Activated CD4-positive, alpha-beta T cell treated with anti-CD3 and anti-CD28 coated beads, Interleukin-2, amount 50 U/mL, for 24 hours (primary cell): ENCODE measurements at places on chromosomes 3 and 15.

DNA sequence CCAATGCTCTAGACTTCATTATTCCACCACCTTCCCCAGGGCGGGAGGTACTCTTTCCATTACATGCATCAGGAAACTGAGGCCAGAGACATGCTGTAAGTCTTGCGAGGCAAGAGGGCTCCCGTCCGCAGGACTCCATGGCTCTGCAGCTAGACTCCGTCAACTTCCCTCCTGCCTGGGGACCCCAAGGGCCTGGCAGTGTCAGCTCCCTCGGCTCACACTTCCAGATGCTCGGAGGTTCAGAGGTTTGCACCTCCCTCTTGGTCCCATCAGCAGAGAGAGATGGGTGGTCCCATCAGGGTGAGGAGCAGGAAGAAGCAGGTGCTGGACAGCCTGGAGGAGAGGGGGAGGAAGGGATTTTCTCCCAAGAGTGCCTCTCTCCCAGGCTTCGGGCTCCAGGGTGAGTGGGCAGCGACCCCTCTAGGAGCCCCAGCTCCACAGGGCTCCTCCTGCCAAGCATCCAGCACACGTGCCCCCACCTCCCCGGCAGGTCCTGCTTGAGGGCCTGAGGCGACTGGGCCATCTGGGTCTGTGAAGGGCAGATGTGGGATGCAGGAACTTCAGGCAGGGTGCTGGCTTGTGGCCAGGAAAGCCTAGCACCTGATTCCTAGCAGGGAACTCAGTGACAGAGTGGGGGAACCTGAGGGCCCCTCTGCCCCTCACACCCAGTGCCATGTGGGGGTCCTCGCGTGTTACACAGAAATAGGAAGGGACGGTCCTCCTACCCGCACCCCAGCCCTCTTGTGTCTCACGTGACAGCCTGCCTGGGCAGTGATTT lies 9.3 kb downstream of the PAK6 start:
- no peak for DNase-seq

DNA sequence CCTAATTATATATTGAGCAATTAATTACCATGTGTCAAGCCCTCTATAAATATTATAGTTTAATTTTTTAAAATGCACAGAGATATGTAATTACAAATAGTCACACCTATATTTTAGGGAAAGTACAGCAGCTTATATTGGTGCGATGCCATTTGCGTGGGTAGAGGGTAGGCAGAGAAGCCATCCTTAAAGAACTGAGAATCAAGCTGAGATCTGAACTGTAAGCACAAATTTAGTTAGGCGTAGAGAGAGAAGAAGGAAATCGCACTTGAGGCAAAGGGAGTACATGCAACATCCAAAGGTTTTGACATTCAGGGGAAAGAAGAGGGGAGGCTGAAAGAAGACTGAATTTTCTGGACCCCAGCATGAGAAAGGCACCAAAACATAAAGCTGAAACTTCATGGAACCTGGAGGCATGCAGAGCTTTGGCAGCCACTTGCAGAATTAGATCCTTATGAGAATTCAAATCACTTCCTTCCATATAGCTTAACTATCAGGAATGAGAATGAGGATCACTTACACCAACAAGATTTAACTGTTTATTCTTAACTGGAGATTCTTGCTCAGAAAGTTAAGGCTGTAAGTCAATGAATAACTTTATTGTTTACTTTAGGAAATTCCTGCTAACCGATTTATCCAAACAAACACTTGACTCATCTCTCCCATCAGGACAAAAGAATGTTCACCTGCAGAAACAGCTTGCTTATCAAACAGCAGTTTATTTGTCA lies 114.3 kb downstream of the TGFBR2 start:
- DNase-seq: no peak

DNA sequence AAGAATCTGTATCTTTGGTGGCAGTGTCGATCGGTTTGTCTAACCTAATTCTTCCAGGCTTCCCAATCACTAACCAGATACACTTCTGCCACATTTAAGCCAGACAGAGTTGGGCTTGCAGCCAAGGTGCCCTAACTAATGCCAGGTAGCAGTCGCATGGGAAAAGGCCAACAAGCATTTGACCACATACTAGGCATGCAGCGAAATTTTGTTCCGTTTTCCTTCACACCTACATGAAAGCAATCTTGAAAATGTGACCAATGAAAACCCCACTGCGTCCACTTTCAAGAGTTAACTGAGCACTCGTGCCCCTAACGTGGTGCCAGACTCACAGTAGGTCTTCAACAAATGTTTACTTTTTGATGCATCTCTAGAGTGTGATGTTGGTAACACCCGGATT lies 192.2 kb upstream of the TPM1 start:
- no peak for DNase-seq

GRCh38 chr3:184176377-184177330 lies 2.0 kb downstream of the AP2M1 start:
- no peak for DNase-seq

DNA sequence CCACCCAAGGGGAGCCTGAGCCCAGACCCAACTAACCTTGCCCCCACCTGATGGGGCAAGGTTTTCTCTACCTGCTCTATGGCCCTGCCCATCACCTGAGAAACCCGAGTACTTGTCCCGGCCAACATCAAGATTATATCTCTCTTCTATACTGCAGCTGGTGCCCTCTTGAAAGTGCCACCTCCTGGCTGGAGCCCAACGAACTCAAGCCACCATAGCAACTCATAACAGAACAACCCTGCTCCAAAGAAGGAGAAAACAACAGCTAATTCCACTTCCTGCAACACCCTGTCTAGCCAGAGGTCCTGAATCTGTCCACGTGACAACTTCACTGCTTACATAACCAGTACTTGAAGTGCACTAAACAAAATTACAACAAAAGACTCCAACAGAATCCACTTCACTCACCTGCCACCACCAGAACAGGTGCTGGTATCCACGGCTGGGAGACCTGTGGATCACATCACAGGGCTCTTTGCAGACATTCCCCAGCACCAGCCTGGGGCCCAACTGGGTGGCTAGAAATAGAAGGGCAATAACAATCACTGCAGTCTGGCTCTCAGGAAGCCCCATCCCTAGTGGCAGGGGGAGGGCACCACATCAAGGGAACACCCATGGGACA lies 49.2 kb downstream of the PIERCE2 start:
- DNase-seq: no peak

DNA sequence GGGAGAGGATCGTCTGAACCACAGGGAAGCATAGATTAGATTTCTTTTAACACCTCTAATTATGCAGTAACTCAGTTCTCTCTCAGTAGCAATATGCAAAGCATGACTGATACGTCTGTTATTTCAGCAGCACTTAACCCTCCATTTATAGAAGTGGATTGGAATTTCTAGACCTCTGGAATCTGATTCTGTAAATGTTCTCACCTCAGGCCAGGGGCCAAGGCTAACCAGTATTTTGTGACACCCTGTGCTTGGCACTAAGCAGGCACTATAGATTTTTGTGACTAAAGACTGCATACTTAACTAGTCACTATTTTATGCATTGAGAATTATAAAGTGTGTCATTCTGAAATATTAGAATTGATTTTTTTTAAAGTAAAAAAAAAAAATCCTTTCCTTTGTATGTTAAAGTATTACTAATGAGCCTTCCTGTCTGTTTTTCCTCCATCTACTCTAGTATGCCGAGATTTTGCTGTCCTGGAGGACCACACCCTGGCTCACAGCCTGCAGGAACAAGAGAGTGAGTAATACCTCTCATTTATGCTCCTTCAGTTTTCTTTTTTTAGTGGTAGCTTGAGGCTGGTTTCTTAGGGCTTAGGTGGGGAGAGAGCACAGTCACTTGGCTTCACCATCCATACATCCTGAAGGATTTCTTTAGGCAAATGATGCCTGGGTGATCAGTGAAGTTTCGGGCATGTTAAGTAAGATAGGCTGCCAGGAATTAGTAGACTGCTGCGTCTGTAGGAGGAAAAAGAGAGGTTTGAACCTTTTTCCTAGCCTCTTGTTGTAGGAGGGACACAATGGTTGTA lies 26.5 kb upstream of the UTS2B start:
- no peak for DNase-seq

GRCh38 chr3:89098964-89099585 lies 8.3 kb upstream of the EPHA3 start:
- no peak for DNase-seq

- DNase-seq: no peak
Observed at GRCh38 chr15:70585707-70586034, 177.7 kb downstream of the UACA start.

DNA sequence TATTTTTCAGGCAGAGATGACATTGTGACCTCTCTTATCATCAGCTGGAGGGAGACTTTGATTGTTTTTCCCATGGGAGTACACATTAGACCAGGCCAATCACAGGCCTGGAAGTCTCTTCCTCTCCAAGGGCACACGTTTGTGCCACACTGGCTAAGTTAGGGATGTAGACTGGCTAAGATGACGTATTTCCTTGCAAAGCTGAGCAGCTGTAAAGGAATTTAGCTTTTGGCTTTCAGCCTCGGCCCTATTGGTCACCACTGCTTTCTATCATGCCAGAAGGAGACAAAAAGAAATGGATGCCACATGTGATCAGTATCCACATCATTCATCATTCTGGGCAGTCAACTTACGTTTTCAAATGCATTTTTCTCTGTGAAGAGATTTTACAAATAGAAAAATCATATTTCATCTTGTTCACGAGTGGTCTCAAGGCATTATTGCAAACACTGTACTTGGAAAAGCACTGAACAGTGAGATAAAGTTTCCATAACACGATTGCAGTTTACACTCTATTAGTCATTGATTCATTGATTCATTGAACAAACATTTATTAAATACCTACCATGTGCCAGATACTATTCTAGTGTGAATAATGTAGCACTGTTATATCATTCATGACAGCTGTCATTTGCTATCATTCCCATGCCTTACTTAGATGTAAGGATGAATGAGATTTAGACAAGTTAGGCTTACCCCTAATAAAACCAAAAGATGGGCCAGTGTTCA lies 27.0 kb upstream of the RNF7 start:
- DNase-seq: no peak

DNA sequence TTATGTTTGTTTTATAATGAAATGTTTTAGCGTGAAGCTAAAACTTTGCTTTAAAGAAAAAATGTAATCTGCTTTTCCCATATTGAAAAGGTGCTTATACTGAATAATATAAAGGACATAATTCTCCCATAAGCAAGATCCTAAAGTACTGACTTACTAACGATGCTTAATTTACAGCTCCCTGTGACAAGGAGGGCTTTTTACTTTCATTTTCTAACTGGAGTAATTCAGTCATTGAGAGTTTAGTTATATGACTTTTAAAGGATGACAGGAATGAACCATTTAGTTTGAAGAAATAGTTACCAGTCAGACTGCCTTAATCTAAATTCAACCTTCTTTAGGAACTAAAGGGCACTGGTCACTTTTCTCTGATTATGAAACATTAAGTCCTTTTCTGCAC lies 19.3 kb upstream of the ZPLD1 start:
- DNase-seq: no peak

DNA sequence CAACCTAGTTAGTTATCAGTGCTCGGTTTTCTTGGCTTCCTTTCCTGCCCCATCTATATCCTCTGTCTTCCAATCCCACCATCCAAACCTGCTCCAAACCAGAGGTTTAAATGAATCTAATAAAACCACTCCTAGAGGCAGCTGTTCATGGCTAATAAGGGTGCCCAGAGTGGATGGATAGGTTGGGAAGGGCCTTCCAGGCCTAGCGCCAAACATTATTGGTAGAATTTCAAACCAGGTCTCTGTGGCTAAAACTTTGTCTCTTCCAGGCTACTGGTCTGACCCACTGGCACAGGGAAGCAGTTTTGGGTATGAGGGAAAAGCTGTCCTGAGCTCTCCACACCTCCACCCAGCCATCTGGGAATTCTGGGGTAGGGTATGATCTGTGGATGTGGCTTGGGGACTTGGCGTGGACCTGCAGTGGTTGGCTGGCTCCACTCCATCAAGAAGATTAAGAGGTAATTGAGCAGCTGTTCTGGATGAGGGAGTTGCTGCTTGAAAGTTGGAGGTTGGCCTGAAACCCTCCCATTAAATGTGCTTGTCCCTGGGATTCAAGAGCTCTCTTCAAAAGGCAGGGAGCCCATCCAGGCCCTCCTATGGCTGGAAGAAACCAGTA lies 29.3 kb upstream of the INSYN1 start:
- no peak for DNase-seq

- DNase-seq: no peak
Observed at GRCh38 chr3:138325990-138326389, 3.7 kb downstream of the NME9 start.

DNA sequence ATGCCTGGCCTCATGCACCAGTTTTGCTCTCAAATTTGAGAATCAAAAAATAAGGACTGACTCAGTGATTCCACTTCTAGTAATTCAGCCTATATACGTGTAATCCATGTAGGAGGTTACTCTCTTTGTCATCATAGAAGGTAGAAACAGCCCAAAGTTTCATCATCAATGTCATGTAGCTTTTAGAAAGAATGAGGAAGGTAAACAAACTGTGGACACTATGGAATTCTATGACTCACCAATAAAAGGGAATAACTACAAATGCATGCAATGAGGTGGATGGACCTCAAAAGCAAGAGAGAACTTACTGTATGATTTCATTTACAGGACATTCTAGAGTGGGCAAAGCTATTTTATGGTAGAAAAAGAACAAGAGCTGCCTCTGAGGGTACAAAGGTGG lies 93.2 kb upstream of the LRIG1 start:
- DNase-seq: no peak

DNA sequence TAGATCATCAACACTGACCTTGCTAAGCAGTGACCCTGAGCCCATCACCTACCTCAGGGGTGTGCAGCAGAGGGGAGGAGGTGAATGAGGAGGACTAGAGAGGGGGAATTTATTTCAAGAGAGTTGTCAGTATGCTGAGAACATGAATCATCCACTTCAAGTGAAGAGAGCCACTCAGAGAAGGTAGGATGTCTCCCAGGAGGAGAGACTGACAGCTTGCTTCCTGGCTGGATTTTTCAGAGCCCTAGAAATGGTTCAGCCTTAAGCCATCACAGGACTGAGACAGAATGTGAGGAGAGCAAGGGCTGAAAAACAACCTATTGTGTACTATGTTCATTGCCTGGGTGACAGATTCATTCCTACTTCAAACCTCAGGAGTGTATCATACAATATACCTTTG lies 34.8 kb downstream of the CCNL1 start:
- no peak for DNase-seq

GRCh38 chr15:87528873-87529272 lies 727.7 kb downstream of the NTRK3 start:
- DNase-seq: no peak

DNA sequence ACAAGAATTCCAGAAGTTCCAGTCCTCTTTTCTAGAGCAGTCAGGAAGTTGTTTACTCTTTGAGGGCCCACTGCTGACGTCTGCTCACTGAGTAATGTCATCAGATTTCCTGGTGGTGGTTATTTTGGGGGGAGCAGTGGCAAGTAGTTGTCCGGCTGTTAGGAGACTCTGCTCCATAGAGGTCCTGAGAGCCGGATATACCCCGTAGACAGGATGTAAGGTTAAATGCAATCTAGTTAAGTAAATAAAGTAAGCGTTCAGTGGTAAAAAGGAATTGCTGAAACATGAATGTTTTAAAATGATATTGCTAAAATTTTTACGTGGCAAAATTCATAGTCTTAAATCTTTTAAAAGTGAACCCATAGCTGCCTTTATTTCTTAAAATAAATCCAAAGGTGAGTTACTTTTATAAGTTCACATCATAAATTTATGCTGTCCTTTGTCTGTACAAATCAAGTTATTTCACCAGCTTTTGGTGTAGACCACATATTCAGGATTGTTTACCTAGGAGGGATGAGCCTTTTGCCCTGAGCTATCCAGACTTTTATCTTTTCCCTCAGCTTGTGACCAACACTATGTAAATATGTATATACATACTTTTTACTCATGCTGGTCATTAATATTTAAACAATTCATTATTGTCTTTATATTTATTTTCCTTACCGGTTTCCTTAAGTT lies 65.8 kb downstream of the PDE8A start:
- DNase-seq: no peak
